ENCODE measurements at places on chromosomes 1 and 21. TPM values are rescaled to one million over a fixed set of nuclear protein-coding genes. Genes with fewer than 3 reads are reported as not detected.

PPIAL4G gene
- 0.10 TPM for total RNA-seq

FAM151A gene
- not detected for total RNA-seq

KIAA1614 gene
- total RNA-seq = 6.3 TPM

LCE2A gene
- not detected for total RNA-seq

UCHL5 gene
- 35.3 TPM for total RNA-seq

DDI2 gene
- total RNA-seq = 69.2 TPM

ROR1 gene
- total RNA-seq = 27.6 TPM

CRABP2 gene
- 0.76 TPM for total RNA-seq

TLR5 gene
- total RNA-seq = 30.4 TPM

OLIG2 gene
- not detected for total RNA-seq

KIRREL1 gene
- total RNA-seq = 24.4 TPM

RGS5 gene
- total RNA-seq = 65.6 TPM

CFHR2 gene
- not detected for total RNA-seq

PRAMEF10 gene
- total RNA-seq = not detected

SLC25A34 gene
- total RNA-seq = 1.5 TPM

CHI3L2 gene
- total RNA-seq = 2.1 TPM

Measured in upper lobe of left lung (tissue), 6 donors.